ENCODE measurements at places on chromosomes 4 and X.

DNA sequence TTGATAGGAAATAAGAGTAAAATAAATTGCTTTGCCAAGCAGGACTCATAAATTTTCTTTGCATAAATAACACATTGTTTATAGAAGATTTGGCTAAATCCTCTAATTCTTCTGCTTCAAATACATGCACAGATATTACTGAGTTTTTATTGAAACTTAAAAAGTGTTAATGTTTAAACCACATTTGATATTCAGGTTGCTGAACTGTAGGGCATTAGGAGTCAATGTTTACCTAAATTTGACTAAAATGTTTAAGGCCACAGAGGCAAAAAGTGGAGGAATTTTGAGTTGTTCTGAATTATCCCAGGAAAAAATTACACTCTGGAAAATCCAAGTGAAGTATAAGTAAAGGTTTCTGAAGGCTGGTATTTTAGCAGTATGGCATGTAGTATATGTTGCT lies 78.7 kb downstream of the FIP1L1 start:
- no peak for DNase-seq

DNA sequence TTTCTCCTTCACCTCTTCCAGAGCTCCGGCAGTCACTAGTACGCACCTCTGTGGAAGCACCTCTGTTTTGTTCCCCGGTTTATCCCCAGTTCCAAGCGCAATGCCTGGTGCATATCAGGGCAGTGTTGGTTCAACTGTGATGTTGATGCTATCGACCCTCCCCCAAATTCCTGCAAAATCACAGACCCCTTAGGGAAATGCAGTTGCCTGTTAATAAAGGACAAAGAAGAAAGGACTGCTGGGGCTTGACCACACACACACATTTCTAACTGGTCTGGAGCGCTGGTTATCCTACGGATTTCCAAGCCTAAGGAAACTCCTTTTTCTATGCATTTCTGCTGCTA lies 530 bp upstream of the NMU start:
- no peak for DNase-seq

DNA sequence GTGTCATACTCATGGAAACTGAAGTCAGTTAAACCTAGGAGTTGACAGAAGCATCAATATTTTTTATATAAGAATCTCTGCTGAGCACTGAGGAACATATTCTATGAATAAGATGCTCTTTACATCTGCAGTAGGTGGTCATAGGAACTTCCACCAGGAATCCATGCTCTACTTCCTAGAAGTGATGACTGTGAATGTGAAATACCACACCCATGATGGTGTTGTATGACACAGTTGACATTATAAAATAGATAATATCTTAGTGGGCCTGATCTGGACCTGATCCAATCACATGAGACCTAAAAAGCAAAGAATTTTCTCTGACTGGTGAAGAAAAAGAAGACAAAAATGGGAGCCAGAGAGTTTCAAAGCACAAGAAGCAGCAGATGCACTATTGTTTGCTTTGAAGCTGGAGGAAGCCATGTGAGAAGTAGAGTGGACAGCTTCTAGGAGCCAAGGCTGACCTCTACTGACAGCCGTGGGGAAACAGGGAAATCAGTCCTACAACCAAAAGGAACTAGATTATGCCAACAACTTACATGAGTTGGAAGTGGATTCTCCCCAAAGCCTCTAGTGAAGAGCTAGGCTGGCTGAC lies 68.6 kb upstream of the HS3ST1 start:
- DNase-seq: no peak

DNA sequence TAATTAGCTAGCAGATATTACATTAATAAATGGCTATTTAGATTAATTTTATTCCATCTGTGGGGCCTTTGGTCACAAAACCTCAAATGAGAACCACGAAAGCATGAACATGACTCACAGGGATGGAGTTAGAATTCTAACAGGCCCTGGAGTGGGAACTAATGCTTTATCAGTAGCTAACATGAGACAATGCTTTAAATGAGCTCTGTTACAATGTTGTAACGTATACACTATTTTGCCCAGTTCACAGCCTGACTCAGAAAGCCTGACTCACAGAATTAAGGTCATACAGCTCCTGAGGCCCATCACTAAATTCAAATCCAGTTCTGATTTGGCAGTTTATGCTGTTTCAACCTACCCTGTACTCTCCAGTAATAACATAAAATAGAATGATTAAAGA lies 23.2 kb downstream of the VEGFC start:
- peak; percentile 78 for DNase-seq

DNA sequence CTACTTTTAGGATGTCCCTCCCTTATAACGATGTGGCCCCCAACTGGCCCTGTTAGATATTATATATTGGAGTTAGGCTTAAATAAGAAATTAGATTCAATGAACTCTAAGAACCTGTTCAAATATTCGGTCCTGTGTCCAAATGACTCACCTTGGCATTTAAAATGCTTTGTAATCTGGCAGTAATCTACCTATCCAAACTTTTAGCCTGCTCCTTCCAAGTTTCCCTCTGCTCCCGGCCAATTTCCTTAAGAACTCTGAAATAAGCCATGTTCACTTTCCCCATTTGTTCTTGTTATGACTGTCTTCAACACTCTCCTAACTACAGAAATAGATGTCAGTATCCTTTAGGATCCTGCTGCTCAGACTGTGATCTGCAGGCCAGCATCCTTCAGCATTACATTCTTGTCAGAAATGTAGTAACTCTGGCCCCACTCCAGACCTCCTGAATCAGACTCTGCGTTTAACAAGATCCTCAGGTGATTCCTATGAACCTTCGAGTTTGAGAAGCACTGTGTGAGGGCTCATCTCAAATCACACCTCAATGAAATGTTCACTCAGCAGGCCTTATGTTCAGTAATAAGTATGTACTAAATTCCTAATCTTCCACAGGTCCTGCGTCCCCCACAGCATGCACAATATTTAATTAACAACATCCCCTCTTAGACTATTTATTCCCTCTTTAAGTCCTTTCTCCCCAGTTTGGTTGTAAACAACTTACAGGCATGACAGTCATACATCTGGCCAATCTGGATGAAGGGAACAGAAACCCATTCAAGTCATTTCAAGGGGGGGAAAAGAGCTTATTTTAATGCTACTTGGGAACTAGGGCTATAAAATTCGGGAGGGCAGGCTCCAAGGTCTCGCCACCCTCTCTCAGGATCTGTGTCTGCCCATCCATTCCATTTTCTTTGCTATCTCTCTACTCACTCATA lies 3.0 kb downstream of the ATP8A1 start:
- no peak for DNase-seq

GRCh38 chr4:107252571-107252970 lies 216.5 kb upstream of the DKK2 start:
- no peak for DNase-seq

- DNase-seq: peak; percentile 24
Measured at GRCh38 chr4:95761426-95761825, 78.5 kb upstream of the PDHA2 start.

- DNase-seq: no peak
Measured at GRCh38 chr4:84936123-84936522, 30.4 kb downstream of the WDFY3 start.

- no peak for DNase-seq
Measured at GRCh38 chr4:70734168-70734954, 12.6 kb downstream of the RUFY3 start.

DNA sequence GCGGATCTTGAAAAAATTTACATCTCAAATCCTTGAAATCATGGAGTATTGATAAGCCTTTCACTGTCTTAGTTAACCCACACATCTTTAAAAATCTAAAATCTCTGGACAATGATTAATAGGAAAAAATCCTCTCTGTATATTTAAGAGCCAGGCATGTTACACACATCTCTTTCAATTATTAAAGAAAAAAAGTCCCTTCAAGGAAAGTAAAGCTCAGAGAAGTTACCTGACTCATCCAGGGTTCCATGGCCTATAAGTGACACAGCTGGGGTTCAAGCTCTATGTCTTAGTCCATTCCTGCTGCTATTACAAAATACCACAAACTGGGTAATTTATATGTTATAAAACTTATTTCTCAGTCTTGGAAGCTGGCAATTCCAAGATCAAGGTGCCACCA lies 14.2 kb upstream of the FGF16 start:
- no peak for DNase-seq

DNA sequence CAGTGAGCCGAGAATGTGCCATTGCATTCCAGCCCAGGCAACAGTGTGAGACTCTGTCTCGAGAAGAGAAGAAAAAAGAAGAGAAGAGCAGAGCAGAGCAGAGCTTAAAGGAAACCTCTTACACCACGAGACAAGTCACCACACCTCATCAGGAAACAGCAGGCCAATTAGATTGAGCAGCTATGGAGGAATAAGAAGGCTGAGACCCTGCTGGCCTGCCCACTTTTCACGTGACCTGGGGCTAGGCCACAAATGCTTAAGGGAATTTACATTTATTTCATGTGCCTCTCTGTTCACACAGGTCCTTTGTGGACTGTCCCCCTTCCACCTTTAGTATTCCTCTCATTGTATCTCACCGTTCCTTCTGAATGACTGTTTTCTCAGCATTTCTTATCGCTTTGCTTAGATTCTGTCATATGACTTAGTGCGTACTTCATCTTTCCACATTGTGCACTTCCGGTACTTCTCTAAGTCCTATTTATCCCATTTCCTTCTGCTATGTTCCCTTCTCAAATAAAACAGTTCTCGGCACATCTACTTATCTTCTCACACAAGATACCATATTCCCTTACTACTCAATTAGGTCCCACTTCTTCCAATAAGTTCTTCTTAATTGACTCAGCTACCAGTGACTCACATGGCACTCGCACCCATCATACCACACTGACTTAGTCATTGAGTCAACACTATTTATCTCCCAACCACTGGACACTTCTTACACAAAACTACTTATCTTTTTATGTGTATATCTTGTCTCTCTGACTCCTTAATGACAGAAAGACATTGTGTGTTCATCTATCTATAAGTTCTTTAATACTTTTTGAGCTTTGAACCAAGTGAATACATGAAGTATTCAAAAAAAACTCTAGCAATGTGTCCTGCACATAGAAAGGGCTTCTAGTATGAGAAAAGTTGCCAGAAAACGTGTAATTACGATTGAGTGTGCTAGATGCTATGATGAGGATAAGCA lies 11.0 kb downstream of the CUL4B start:
- peak; percentile 74 for DNase-seq

GRCh38 chrX:134453631-134454030 lies 6.3 kb upstream of the HPRT1 start:
- DNase-seq: no peak

DNA sequence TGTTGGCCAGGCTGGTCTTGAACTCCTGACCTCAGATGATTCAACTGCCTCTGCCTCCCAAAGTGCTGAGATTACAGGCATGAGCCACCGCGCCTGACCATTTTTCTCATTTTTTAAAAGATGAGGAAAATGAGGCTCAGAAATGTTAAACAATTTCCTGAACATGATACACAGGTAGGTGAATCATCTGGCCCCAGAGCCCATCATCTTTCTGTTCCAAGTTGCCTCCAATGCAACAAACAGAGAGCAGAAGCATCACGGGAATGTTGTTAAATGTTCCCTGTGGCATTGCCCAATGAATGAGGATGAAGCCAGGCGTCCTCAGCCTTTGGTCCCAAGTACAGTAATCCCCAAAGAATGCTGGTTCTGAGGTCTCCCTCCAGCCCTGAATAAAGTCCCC lies 31.3 kb upstream of the ANXA5 start:
- no peak for DNase-seq

DNA sequence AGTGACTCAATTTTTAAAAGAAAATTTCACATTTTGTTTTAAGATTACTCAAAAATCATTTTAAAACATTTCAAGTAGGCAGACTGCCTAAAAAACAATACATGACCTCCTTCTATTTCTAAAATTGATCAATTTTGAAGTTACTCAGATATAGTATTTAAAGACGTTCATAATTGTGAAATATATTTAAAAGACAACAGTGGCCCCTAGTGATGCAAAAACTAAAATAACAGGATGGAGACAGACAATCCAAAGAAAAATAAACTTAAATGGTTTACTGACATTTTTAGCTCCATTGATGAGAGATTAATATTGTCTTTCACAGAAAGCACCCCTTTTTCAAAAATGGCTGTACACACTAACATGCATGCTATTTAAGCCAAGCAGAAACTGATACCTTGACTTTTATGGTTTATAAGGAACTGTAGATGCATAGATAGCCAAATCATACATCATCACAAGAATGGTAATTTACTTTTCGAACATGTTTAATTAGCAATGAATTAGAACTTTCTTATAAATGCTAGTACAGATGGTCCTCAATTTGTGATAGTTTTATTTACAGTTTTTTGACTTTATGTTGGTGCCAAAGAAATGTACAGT lies 69.8 kb upstream of the FAT4 start:
- peak; percentile 23 for DNase-seq

GRCh38 chrX:119885554-119886428 lies 9.9 kb upstream of the AKAP14 start:
- no peak for DNase-seq

GRCh38 chr4:39458505-39459300 lies at the start of the genes LIAS and RPL9:
Gene LIAS, plus strand, starts transcription at chr4:39459056. Its CDS starts 62 bp downstream, at chr4:39459118.
Gene RPL9, minus strand, starts transcription at chr4:39458922. Its CDS starts 483 bp downstream, at chr4:39458439.
- DNase-seq: peak; percentile 99

- no peak for DNase-seq
Measured at GRCh38 chr4:48801016-48801715, 21.1 kb upstream of the FRYL start.

DNA sequence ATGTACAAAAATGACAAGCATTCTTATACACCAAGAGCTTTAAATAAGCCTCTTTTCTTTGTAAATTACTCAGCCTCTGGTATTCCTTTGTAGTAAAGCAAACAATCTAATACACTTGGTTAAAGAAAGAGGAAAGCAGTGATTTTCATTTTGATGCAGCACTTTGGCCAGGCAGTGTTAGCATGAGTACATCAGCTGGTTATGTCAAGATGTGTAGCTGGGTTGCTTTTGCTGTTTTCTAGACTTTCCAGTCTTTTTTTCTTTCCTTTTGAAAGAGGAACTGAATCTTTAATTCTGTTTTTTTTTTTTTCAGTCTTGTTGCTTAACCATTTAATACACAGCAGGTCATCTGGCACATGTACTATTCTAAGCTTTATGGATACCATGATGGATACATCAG lies 167.1 kb upstream of the AADAT start:
- DNase-seq: no peak

- DNase-seq: no peak
Measured at GRCh38 chr4:141730805-141731204, 94.4 kb downstream of the IL15 start.

- no peak for DNase-seq
Measured at GRCh38 chrX:65837875-65838549, 170.6 kb downstream of the MSN start.

GRCh38 chr4:165779950-165780670 lies 92.9 kb upstream of the TLL1 start:
- DNase-seq: no peak

GRCh38 chrX:120428309-120428708 lies 40.8 kb downstream of the LAMP2 start:
- DNase-seq: no peak

GRCh38 chr4:139035650-139036049 lies 20.1 kb downstream of the NOCT start:
- DNase-seq: no peak

DNA sequence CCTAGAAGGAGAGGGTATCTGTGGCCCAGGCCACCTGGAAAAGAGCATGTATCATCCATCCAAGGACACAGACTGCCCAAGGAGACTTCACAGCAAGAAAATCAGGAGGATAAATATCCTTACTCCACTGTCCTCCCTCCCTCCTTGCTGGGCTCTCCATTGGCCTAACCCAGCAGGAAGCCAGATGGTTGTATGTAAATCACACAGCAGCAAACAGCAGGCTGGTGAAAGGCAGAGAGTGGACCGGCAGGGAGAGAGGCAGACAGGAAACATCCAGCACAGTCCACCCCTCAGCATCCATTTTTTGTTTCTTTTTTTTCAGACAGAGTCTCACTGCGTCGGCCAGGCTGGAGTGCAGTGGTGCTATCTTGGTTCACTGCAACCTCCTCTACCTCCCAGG lies 17.5 kb downstream of the TXK start:
- DNase-seq: no peak

GRCh38 chr4:40731792-40732245 lies 17.9 kb upstream of the NSUN7 start:
- no peak for DNase-seq
